Upper lobe of right lung (tissue), 1 donor: ENCODE measurements at places on chromosomes 7 and 10. TPM values are rescaled to one million over a fixed set of nuclear protein-coding genes. Genes with fewer than 3 reads are reported as not detected.

GRCh38 chr7:100003711-100004661 is 11.4 kb upstream of the ZKSCAN1 start:
- no peak overlapping the region for H3K4me3 ChIP-seq
- no peaks in the 10 kb centered on the region for H3K27me3 ChIP-seq
- peak; percentile 81 for DNase-seq
- H3K4me1 ChIP-seq, result peaks cover 11% of the 10 kb centered on the region
- no peaks in the 10 kb centered on the region for H3K36me3 ChIP-seq
- H3K27ac ChIP-seq, result no peak overlapping the region

DNA sequence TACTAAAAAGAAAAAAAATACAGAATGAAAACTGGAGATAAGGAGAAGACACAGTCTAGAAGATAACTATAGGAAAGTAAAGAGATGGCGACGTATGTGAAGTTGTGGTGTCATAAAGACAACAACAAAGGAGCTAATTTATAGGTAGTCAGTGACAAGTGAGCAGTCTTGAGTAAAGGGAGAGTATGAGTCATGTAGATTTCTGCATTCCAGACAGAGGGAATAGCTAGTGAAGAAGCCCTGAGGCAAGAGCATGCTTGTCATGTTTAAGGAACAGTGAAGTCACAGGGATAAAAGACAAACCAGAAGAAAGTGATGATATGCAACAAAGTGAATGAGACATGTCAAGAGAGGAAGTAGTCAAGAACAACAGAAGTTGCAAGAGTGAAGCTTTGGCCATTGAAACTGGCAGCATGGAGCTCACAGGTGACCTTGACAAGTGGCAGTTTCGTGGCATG is 2.3 kb upstream of the MIOS start:
- H3K27me3 ChIP-seq, result no peaks in the 10 kb centered on the region
- H3K4me1 ChIP-seq, result peaks cover 17% of the 10 kb centered on the region
- no peak for DNase-seq
- no peaks in the 10 kb centered on the region for H3K36me3 ChIP-seq
- no peak overlapping the region for H3K27ac ChIP-seq
- H3K4me3 ChIP-seq, result no peak overlapping the region

- no peak for DNase-seq
- no peaks in the 10 kb centered on the region for H3K27me3 ChIP-seq
- H3K4me1 ChIP-seq, result no peaks in the 10 kb centered on the region
- H3K27ac ChIP-seq, result no peak overlapping the region
Observed at GRCh38 chr7:5441840-5442503, 18.3 kb upstream of the TNRC18 start.

DNA sequence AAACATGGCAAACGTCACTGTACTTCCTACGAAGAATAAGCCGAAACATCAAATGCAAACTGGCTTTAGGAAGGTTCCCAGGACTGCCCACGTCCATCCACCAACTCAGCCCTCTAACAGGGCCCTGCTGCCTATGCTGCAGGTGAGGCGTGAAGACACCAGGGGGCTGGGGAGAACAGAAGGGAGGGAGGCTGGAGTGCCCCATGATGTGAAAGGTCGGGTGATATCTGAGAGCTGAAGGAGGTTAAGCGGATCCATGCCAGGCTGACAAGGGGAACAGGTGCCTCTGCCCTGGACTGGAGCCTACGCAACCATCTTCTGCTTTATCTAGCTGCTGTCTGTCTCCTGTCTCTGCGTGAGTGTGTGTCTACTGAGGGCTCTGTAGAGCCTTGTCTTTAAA is 40.2 kb upstream of the ATP6V0A4 start:
- no peaks in the 10 kb centered on the region for H3K27me3 ChIP-seq
- peaks cover 7% of the 10 kb centered on the region for H3K4me1 ChIP-seq
- DNase-seq, result no peak

GRCh38 chr7:41692251-41692650 is 10.6 kb downstream of the INHBA start:
- H3K27me3 ChIP-seq, result no peaks in the 10 kb centered on the region
- no peak overlapping the region for H3K27ac ChIP-seq
- H3K4me3 ChIP-seq, result no peak overlapping the region
- H3K4me1 ChIP-seq, result no peaks in the 10 kb centered on the region
- H3K36me3 ChIP-seq, result no peaks in the 10 kb centered on the region

DNA sequence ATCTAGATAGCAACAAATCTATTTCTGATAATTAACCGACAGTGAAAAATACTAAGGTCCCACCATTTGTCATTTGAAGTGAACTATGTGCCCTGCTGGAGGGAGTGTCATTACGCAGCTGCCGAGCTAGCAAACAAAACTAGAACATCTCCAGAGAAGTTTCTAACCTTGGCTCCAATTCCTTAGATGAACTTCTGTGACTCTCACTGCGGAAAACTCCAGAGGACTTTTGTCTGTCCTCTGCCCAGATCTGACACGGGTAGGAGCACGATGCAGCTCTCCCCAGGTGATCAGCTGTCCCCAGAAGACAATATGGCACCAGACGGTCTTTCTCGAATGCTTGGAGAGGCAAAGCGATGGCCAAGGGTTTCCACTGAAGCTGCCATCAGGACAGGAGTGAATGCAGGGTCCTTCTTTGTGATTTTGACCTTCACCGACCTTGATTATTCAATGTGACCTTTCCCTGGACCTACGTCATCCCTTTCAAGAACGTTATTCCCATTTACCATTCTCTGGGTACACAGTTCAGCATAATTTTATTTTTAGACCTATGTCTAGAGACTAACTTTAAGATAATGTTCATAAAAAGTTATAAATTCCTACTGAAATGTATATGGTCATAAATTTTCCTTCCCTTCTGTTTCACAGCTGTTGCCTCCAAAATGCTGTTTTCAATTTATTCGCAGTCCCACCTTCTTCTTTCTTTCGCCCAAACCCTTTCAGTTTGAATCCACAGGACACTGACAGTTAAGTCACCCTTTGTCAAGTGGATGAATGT is 116.7 kb upstream of the C7orf33 start:
- no peaks in the 10 kb centered on the region for H3K36me3 ChIP-seq
- H3K4me3 ChIP-seq, result no peak overlapping the region
- no peak for DNase-seq
- H3K4me1 ChIP-seq, result no peaks in the 10 kb centered on the region

DNA sequence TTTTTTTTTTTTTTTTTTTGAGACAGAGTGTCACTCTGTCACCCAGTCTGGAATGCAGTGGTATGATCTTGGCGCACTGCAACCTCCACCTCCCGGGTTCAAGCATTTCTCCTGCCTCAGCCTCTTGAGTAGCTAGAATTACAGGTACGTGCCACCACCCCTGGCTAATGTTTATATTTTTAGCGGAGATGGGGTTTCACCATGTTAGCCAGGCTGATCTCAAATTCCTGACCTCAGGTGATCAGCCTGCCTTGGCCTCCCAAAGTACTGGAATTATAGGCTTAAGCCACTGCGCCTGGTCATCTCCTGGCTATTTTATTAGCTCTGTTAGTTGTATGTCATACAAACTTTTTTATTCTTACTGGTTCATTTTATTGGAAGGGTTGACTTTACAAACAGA is 103.0 kb downstream of the LCOR start:
- H3K4me3 ChIP-seq, result no peak overlapping the region
- no peaks in the 10 kb centered on the region for H3K36me3 ChIP-seq
- H3K27ac ChIP-seq, result no peak overlapping the region

MAT1A gene
- total RNA-seq, result 0.69 TPM

IMPDH1 gene
- 59.8 TPM for total RNA-seq

ASB13 gene
- total RNA-seq, result 23.0 TPM

MMP21 gene
- total RNA-seq, result not detected
